ENCODE measurements at places on chromosomes 1 and 21.

GRCh38 chr1:82042306-82043060 is 241.7 kb downstream of the ADGRL2 start:
- DNase-seq, result no peak

DNA sequence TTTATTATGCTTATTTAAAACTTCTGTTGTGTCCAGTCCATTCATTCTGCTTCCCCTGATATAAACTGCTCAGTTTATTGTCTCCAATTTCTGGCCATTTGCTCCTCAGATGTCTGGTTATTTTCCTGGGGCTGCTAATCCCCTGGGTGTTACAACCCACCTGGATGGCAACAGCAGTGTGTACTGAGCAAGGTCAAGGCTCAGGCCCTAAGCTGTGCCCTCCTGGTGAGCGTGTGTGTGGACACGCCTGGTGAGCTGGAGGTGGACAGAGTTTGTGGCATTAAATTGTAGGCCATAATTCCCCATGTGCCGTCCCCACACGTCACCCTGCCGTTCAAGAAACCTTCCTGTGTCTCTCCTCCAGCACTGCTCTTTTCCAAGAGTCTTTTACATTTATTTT is 18.1 kb upstream of the KIF1B start:
- DNase-seq, result no peak

- no peak for DNase-seq
These were observed 63.3 kb upstream of the CR1L start for GRCh38 chr1:207581496-207582153.

DNA sequence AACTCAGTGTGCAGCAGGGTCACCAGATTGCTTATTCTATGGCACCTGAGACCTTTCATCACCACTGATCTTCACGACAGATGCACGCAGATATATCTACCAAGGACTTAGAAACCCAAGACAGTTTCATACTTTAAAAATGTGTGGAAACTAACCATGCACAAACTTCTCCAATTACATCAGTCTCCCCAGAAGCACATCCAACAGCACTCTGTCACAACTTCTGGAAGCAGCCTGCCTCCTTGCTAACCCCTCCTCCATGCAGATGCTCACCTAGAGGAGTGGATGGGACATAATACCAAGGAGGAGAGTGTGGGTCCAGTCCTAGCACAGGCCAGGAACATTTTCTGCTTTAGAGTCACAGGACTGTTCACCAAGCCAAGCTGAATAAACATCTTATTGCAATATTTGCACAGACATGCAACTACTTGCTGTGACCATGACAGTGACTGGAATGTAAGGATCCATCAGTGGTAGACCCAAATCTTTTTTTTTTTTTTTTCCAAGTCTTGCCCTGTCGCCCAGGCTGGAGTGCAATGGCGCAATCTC is 69.4 kb downstream of the HIVEP3 start:
- DNase-seq, result no peak

DNA sequence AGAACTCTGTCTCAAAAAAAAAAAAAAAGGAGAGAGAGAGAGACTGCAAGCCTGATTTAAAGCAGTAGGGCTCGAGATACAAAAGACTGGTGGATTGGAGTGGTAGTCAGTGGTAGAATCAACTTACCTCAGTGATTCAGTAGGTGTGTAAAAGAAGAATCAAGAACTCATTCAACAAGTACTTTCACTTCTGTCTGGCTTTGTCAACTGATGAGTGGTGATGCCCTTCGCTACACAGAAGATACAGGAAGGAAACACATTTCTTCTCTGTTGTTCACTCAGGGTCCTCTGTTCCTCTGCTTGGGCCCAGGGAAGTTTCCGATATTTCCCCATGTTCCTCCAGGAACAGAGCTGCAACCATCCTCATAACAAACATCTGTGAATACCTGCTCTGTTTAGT is 68.6 kb upstream of the COG2 start:
- no peak for DNase-seq

DNA sequence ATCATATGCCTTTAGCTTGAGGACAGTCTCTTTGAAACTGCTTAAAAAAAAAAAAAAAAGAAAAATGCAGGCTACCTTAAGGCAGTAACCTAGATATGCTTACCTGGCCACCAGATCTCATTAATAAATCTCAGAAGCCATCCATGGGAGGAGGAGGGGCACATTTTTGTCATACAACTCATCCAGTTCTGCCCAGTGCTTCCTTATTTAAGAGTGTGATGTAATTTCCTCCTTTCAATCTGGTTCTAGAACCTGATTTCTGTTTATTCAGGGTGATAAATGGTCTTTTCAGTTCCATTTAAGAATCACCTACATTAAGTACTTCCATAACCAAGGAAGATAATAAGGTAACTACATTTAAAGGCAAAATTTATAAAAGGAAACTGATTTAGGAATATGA is 6.1 kb downstream of the ERRFI1 start:
- no peak for DNase-seq

DNA sequence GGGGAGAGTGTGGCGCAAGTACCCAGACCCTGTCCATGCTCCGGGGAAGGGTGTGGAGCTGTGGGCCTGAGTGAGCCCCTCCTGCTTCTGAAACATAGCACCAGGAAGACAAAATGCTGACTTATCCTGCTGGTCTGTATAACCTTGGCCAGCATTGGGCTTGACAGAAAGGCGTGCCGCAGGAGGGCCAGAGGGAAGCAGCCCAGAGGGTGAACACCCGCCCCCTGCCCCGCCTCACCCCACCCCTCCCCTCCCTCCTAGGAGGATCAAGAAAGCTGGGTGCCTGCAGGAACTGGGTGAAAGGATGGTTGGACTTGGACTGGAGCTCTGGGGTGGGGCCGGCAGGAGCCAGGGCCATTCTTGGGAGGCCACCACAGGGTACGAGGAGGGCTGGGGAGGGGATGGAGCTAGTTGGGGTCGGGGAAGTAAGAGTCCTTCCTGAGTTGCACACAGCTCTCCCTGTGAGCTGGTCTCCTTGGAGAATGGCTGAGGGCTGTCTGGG is 27.1 kb downstream of the PTPRF start:
- no peak for DNase-seq

- no peak for DNase-seq
These were observed 3.6 kb downstream of the C1orf174 start for GRCh38 chr1:3896396-3897000.

DNA sequence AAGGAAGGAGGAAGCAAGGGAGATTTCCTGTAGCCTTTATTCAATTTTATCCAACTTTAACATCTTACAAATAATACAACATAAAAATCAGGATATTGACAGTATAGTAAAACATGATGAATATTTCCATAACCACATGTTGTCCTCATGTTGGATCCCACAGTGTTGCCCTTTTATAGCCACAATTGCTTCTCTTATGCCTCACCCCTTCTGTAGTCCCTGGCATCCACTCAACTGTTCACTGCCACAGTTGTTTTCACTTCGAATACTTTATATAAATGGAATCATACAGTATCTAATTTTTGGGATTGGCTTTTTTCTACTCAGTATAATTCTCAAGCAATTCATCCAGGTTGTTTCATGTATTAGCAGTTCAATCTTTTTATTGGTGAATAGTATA is 44.8 kb downstream of the SRSF11 start:
- no peak for DNase-seq

- DNase-seq, result no peak
These were observed 16.8 kb downstream of the VCAM1 start for GRCh38 chr1:100736324-100736723.

- DNase-seq, result no peak
These were observed 10.4 kb downstream of the MGST3 start for GRCh38 chr1:165641231-165641987.

GRCh38 chr21:45412491-45412890 is 7.5 kb downstream of the COL18A1 start:
- DNase-seq, result no peak

GRCh38 chr1:160370561-160371345 is 3.9 kb downstream of the NHLH1 start:
- no peak for DNase-seq

DNA sequence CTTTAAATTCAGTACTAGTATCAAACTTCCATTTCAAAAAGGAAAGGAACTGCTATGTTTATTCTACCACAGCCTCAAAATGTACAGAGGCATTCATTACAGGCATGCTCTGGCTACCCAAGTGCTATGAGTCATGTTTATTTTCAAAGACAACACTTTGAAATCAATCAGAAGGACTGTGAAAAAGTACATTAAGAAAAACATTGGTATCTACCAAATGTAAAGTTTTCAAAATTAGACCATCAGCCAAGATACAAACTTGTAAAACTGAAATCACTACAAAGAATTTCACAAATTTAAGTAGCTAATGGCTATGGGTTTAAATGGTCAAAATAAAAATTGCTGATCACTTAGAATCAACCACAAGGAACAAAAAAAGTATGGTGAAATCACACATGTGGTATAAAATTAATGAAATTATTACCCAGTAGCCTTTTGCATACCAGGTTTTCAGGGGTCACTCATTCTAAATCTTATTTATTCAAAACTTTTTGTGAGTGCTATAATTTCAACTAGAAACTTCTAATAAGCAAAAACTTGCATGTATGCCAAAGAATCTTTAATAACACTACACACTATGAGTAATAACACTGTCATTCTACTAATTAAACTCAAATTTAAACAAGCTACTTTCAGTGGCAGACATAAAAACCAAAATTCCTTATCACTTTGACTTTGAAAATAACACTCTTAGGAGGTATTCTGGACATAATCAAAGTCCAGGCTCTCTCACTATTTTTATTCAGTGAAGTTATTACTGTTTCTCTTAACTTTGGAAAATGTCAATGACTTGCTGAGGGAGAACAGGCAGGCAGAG is 49.2 kb downstream of the ENAH start:
- DNase-seq, result no peak

DNA sequence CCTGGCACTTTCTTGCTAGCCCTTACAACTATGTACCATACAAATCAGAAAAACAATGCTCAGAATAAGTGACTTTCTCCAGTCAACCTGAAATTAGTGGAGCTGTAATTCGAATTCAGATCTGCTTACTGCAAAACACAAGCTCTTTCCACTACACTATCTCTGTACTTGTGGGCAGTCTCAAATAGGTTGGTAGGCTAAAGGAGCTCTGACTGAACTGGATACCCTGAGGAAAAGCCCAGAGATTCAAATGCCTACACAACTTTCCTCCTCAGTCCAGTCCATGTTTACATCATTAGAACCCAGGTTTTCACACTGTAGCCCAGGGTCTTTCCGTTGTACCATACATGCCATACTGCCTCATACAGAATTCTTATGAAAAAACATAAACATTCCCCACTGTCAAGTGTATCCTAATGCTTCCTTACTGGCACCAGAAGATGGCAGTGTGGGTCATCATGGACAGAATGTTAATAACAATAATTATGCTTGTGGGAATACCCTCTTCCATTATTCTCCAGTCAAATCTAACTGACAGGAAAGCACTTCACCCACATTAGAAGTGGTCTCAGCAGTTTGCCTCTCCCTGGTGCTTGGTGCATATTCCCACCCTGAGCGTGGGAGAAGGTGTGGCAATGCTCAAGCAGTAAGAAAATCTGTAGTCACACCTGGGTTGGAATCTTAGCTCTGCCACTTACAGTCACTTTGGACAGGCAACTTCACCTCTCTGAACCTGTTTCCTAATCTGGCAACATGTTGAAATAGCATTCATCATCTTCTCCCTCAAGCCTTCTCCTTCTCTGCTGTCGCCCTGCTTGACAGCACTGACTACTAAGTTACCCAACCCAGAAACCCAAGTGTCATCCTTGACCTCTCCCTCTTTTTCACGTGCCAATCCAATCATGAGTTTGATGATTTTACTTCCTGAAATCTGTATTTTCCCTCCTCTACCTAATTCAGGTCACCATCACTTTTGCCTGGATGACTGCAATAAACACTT is 14.4 kb upstream of the ZFYVE9 start:
- DNase-seq, result no peak

DNA sequence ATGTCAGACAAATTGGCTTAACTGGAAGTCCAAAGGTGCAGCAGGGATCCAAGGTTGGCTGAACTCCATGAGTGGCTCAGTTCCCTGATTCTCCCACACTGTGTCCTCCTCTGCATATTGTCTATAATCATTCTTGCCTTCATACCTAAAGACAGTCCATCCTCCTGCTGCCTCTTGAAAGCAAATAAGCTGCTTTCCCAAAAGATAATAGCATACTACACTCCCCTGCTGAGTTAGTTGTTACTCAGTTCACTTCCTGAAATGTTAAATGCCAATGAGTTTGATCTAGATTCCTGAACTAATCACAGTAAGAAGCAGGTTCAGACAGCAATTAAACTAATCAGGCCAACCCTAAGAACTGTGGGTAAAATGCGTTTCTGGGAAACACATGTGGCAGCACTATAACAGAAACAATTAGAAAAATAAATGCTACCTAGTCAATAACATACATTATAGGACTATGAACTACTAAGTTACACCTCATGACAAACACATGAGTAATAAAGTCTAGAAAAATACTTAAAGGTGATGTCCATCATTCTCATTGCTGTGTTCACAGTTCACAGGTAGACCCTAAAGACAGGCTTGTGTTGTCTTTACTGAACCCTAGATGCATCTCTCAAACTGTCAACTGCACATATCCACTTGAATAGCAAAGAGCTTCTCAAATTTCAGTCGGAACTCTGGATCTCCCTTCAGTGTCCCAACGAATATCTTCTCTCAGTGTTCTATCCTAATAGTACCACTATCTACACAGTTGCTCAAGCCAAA is 50.8 kb upstream of the BOLA1 start:
- peak; percentile 3 for DNase-seq

- no peak for DNase-seq
These were observed 842 bp downstream of the ATXN7L2 start for GRCh38 chr1:109484519-109484975.

DNA sequence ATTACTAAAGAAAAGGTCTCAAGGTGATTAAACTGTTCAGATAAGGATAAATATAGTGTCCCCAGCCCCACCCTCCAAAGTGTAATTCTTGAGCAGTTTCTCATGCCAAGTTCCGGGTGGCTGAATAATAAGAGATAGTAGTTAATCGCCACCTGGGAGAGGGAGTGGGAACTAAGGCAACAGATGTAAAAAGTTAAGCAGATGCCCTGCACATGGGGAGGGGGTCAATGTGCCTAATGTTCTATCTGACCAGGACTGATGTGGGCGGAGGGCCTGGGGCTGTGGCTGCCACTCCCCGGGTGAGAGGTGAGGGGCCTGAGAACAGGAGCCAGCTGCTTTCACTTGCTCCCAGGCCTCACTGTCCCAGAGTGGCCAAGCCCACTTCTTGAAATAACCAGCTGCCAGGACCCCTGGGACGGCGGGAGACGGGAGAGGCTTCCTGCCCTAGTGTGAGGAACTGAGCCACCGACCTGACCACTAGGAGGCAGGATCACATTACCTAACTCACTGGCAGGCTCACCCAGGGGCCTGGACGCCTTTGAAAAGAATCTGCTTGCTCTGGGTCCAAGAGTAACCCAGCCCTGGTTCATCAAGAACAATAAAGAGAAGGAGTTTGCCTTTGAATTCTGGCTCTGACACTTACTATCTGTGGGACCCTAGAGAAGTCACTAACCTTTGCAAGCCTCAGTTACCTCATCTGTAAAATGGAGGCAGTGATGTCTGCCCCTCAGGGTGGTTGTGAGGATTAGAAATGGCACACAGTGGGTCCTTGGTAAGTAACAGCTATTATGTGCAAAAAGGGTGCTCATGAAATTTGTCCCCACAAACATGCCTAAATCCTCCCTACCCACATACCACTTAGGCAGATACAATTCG is 179.2 kb downstream of the ATG4C start:
- DNase-seq, result no peak

GRCh38 chr21:36513430-36513829 is 33.5 kb upstream of the CLDN14 start:
- DNase-seq, result no peak
